Mesangial cell (primary cell): ENCODE measurements at places on chromosomes 12 and 14. TPM values are rescaled to one million over a fixed set of nuclear protein-coding genes. Genes with fewer than 3 reads are reported as not detected.

Gene PRB2
- total RNA-seq = not detected in 2 replicates

Gene PRR4
- 0.76 TPM in 1 of 2 replicates, not detected in the other for total RNA-seq

Gene RAB2B
- total RNA-seq = 16.3 and 21.8 TPM in 2 replicates

Gene CLEC2D
- 0.81 and 2.5 TPM in 2 replicates for total RNA-seq

Gene KRT81
- total RNA-seq = 1.0 TPM in 1 of 2 replicates, not detected in the other

Gene KRT73
- total RNA-seq = not detected in 2 replicates

Gene PCED1B
- 2.1 and 4.6 TPM in 2 replicates for total RNA-seq

Gene KRT78
- not detected in 2 replicates for total RNA-seq

Gene ZC2HC1C
- 2.0 and 2.4 TPM in 2 replicates for total RNA-seq

Gene EFS
- 10.4 and 14.7 TPM in 2 replicates for total RNA-seq

Gene RNF212B
- total RNA-seq = not detected in 2 replicates

Gene EML5
- total RNA-seq = 0.16 and 0.25 TPM in 2 replicates

Gene PRORP
- 30.3 and 39.1 TPM in 2 replicates for total RNA-seq

Gene TBX5
- not detected in 2 replicates for total RNA-seq

Gene TAS2R10
- 0.13 TPM in 1 of 2 replicates, not detected in the other for total RNA-seq

Gene TDRD9
- 0.33 and 0.76 TPM in 2 replicates for total RNA-seq

Gene PITPNM2
- total RNA-seq = 4.9 and 10.1 TPM in 2 replicates

Gene FAM181A
- total RNA-seq = not detected in 2 replicates

Gene TMTC1
- total RNA-seq = 4.6 and 6.0 TPM in 2 replicates

Gene GLTP
- 22.7 and 29.3 TPM in 2 replicates for total RNA-seq

Gene INSM2
- total RNA-seq = not detected in 2 replicates

Gene DHRS2
- 0.33 TPM in 1 of 2 replicates, not detected in the other for total RNA-seq

Gene ATF7IP
- 14.2 and 19.0 TPM in 2 replicates for total RNA-seq

Gene LRRC74A
- not detected in 2 replicates for total RNA-seq

Gene FITM1
- total RNA-seq = 0.13 TPM in 1 of 2 replicates, not detected in the other

Gene CD27
- 0.51 TPM in 1 of 2 replicates, not detected in the other for total RNA-seq
